Vagina (tissue), 2 donors: ENCODE measurements at places on chromosomes 5 and 9.

DNA sequence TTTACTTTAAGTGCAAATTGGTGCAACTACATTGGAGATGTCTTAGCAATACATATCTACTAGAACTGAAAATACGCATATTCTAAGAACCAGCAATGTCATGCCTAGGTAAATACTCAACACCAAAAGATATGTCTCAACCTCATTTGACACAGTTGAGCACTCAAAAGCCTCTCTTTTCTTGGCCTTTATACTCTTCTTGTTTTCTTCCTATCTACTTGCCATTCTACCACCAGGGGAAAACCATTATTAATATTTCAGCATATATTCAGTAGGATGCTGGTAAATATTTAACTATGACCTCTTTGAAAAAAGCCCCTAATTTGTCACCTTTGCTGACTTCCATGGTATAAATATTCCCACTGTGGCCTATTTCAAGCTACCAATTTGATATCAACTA lies 443.8 kb downstream of the LRRC70 start:
- DNase-seq, result no peak

DNA sequence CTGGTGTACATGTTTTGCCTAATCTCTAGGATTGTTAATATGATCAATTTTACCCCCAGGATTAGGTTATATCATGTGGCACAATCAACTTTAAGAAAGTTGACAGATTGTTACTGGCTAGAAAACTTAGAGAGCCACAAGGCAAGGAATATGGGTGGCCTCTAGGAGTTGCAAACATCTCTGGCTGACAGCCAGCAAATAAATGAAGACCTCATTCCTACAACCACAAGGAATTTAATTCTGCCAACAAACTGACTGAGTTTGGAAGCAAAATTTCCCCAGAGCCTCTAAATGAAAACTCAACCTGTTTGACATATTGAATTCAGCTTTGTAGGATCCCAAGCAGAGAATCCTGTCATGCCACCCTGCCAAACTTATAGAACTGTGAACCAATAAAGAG lies 196.4 kb upstream of the PTGER4 start:
- no peak for DNase-seq

GRCh38 chr5:163401271-163401670 lies 36.1 kb upstream of the CCNG1 start:
- DNase-seq, result no peak

DNA sequence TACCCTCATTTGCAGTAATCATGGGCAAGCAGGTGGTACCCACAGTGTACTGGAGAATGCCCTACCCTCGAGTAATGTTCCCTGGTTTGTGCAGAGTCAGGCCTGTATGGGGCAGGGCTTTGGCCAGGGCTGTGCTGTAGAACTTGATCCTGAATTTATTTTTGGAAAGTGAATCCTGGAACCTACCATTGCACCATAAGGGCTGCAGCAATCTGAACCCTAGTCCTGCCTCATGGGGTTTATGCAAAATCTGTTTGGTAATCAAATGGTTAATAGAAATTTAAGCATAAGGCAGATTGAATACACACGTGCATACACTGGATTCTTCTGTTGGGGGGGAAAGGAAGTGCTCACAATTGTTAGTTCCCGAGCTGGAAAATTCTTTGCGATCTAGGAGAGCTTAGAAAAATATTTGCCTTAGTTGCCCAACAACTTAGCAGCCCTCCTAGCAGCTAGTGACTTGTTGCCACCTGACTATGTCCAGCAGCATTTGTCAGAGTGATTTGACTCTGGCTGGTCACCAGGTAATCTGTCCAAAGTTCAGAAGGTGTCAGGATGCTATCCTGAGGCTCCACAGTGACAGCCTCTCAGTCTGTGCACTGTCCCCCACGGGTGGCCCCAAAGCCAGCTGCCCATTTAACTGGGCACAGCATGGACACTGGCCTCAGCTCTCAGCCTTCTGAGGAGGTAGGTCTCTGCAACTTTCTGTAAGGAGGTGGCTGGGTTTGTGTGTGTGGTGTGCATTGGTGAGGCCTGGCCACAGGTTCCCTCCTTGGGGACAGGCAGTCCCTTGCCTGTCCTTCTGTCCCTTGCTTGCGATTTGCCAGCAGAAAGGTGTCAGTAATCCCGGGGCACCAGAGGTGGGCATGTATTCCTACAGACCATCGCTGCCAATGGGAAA lies 8.3 kb downstream of the MVB12B start:
- no peak for DNase-seq

DNA sequence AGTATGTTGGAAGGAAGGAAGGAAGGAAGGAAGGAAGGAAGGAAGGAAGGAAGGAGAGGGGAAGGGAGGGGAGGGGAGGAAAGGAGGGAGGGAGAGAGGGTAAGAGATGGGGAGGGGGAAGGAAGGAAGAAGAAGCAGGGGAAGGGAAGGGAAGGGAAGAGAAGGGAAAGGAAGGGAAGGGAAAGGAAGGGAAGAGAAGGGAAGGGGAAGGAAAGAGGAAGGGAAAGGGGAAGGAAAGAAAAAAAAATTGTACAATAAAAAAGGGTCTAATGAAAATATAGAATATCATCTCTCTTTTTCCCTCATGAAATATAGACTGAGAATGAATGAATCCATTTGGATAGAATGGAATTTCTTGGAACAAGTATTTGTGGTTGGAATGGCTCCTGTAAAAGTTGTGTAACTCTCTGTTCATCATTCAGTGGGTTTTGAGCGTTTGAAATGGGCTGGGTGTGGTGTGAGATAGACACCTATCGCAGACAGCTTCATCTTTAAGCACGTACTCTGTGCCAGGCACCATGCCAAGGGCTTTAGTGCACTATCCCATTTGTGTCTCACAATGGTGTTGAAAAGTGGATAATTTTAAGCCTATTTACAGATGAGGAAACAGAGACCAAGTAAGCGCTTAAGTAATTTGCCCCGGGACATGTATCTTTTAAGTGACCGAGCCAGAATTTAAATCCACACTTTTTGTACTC lies 11.6 kb upstream of the PAPPA start:
- DNase-seq, result no peak

GRCh38 chr5:5182508-5183188 lies 42.5 kb downstream of the ADAMTS16 start:
- DNase-seq, result no peak

DNA sequence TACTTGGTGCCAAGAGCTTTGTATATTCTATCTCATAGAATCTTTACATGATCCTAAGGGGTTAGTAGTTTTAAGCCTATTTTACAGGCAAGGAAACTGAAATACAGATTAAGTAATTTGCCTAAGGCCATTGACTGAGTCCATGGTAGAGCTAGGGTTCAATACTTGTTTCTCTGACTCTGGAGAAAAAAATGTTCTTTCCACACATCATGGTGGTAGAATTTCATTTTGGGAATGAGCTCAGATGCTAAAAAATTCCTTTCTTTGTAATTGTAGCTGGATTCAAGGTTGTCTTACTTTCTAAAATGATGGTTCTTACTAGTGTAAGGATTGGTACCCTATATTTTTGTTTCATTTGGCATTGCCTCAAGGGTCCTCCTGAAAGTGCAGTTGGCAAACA lies 86.0 kb downstream of the ANKRD55 start:
- DNase-seq, result no peak

DNA sequence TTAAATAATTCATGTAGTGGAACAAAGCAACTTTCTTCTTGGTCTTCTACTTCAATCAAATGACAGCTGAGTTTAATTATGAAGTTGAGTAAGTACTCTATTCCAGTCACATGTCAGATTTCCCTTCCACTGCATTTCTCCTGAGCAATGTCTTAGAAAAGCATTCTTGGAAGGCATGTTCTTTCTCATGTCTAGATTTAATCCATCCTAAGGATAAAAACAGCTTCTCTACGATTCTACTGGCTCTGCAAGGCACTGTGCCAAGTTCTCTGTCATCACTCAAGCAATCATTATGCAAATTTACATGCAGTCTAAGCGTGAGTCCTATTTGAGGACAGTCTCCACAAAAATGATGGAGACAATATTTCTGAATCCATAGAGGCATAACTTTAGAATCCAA lies 142.4 kb downstream of the YIPF5 start:
- DNase-seq, result no peak

GRCh38 chr5:17216974-17217492 lies 398 bp upstream of the BASP1 start:
- DNase-seq, result no peak

- no peak for DNase-seq
These were observed 61.4 kb downstream of the UGCG start for GRCh38 chr9:111957856-111958631.

DNA sequence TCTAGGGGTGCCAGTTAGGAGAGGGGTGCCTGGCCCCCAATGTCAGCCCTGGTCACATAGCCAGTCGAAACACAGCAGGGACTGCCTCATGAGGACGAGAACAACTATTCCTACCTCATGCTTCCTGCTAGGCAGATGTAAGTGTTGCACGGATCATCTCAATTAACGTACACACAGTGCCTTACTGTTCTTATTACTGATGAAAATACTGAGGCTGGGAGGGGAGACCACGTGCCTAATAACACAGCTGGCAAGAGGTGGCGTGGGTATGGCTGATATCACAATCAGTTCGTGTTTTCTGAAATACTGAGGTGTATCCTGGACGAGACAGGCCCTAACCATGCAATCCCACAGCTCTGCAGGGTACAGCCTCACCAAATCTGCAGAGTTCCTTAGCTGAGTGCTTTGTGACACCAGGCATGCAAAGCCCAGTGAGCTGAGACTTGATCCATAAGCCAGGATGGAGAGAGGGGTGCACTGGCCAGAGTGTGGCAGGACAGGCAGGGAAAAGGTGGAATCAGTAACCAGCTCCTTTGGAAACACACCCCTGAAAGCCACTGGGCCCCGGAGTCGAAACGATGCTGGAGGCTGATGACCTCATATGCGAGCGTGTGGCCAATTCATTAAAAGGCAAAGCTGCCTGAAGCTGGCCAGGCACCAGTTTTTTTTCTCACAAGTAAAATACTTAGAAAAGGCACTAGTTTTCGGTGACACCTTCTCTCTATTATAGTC lies 63.9 kb downstream of the PRRT1B start:
- no peak for DNase-seq

GRCh38 chr5:40442346-40442745 lies 237.4 kb upstream of the PTGER4 start:
- no peak for DNase-seq

GRCh38 chr9:82128011-82128696 lies 139.6 kb downstream of the SPATA31D1 start:
- DNase-seq, result no peak

- DNase-seq, result no peak
These were observed 5.9 kb downstream of the RGMB start for GRCh38 chr5:98779264-98779877.

- DNase-seq, result no peak
These were observed 32.8 kb upstream of the BASP1 start for GRCh38 chr5:17184588-17184987.

GRCh38 chr9:130144703-130145102 lies 27.5 kb upstream of the NCS1 start:
- no peak for DNase-seq

- no peak for DNase-seq
These were observed 535 bp downstream of the JMY start for GRCh38 chr5:79236362-79236969.

DNA sequence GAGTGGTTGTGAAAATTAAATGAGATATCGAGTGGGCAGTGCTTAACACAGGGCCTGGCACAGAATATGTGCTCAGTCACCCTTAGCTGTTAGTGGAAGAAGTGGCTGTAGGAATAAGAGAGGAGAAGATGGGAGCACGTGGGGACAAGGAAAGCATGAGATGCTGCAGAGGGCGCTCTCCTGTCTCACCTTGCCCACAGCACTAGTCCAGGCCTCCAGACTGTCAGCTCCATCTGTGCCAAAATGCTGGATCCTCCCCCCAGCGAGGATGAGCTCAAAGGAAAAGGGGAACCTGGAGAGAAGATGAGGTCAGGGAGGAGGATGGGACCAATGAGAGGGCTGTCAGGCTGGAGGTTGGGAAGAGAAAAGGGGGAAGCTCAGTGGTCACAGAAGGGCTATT lies 12.5 kb downstream of the ARAP3 start:
- DNase-seq, result no peak

DNA sequence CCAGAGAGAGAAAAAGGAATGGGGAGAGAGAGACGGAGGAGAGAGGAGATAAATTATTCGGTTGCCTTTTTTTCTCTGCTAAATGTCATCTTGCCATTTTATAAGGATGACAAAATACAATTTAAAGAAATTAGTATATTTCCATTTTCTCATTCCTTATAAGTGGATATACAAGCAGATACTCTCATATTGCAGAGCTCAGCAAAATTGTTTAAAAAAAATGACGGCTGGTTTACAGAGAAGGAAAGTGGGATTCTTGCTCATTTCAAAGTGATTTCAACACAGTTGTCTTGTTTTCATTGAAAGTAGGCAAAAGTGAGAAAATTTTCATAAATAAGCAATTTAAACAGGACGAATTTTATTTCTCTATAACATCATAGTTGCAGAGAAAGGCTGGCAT lies 641.9 kb upstream of the CDH6 start:
- DNase-seq, result no peak

DNA sequence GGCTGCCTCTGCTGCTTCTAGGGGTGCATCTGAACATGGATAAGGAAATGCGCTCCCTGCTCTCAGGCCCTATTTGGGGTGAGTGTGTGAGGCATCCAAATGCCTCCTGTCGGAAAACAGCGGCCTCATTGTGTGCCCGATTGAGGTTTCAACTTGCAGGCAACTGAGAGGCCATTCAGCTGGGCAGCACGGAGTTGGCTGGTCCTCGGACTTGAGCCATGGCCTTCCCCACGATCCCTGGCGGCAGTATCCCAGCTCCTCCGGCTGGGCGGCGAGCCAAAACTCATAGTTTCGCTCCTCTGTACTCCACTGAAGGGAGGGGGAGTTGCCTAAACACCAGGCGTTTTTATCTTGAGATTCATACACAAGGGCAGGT lies 597.3 kb upstream of the SGCD start:
- no peak for DNase-seq

DNA sequence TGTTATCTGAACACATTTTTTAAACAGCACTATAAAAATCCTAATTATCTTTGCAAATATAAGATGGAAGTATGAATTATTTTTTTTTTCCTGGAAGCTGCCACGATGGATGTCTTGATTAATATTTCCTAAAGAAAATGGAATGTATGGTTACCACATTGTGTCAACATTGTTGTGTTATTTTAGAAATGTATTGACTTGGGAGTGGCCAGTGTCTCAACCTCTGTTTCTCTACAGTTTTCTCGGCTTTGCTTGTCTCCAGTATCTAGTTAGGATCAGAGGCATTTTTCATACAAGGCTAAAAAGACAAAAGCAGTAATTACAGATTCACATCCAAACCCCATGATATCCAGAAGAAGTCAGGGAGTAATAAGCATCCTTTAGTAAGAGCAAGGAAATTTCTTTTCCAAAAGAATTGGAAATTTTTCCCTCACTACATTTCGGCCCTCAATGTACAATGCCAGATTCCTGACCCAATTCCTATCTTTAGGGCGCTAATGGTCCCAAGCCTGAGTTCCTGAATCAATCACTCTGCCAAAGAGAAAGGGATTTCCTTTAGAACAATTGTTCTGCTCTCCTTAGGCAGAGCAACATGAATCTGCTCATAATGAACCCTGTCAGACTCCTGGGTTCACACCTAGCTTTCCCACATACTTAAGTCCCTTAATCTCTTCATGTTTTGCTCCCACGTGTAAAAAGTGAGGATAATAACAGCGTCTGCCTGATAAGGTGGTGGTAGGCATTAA lies 111.7 kb downstream of the EDIL3 start:
- DNase-seq, result no peak

GRCh38 chr9:6590772-6591384 lies 54.7 kb downstream of the GLDC start:
- DNase-seq, result no peak
